Adrenal gland (tissue), 19 donors: ENCODE measurements at places on chromosomes 2 and 18.

DNA sequence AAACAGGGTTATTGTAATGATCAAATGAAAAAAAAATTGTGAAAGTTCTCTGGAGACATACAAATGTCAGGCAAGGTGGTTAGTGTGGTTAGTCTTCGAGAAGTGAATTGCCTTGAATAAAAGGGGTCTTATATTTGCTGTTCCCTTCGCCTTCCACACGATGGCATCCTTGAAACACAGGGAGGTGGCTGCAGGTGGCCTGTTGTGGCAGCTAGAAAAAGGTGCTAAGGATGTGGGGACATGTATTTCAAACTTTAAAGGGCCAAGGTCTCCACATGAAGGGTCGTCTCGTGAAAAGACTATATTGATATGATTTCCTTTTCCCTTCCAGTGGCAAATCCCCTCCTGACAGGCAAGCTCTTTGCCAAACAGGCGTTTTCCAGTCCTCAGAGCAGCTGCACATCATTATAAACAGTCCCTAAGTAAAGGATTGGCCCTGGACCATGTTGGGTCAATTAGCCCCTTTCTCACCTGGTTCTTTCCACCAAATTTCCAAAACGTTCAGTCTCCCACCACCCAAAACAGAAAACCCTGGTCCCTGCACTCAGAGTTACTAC, 68.5 kb downstream of the COPS8 start:
- DNase-seq, result no peak

DNA sequence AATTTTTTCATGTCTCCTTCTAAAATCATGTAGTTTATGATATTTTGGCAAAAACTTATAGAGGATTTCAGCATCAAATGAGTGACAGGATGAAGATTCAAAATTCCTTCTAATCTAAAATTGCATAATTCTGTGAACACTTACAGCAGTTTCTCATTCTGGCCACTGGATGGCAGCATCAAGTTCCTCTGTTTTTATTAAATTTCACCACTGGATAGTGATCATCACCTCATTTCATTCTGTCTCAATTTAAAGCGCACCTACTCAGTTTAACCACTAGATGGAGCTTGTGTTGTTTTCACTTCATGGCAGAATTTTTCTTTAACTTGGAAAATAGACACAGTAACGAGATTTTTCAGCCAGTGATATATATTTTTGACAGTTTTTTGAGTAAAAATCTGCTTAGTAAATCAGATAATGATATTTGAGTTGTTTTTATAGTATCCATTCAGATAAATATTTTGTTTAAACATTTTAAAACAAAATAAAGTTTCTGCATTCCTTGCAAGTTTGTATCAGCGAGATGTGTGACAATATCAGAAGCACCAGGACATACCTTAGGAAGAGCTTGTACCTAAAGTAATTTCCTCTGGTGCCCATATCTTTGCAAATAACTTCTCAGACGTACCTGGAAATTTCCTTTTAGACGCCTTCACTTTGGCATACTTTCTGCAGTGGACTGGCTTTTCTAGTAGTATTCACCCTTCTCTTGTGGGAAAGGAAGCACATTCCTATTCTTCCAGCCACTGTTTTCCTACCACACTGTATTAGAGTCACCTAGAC, 94.7 kb upstream of the ARHGAP15 start:
- DNase-seq, result peak; percentile 42

GRCh38 chr2:67616749-67617148, 219.6 kb downstream of the ETAA1 start:
- DNase-seq, result no peak

GRCh38 chr2:171630812-171631626, 56.2 kb upstream of the DYNC1I2 start:
- no peak for DNase-seq

DNA sequence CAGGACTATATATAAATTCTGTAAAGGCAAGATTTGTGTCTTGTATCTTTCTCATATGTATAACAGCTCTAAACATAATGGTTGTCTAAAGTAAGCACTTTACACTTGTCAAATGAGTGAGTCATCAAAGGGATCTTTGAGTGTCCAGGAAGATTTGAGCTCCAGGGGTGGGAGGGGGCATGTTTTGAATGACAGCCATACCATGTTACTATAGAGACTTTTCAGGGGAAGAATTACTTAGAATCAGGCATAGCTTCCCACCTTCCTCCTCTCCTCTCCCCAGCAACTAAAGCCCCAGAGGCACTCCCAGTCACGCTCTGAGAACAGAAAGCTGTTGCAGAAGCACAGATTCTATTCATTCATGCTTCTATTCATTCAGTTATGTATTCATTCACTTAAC, 65.8 kb upstream of the ALK start:
- DNase-seq, result no peak

DNA sequence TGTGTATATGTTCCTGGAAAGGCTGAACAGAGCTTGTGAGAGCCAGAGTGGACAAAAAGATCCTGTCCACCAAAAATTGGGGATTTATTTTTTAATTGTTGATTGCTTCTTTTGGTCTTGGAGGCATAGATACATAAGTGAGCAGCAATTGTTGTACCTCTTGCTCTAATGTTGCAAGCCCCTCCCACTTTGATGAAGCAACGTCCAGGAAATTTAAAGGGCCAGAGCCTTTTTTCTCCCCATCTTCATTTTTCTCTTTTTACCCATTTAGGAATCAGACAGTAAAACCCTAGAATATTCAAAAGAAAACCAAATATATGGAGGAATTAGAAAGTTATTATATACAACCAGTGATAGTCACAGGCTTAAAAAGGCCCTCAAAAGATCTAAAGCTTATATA, 871.8 kb upstream of the NRXN1 start:
- DNase-seq, result no peak

DNA sequence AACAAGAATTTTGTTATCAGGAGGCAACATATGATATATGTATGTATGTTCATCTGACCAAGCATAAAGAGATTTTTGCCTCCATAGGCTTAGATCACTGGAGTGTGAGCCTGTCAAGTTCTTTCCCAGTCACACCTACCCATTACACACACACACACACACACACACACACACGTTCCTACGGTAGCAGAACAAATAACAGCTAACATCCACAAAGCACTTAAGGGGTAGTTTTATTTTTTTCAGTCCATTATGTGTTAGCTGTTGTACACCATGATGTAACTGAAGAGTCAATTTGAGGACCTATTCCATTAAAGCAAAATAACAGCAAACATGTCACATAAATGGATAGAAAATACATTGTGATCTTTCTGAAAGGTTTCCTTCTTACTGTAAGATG, 39.5 kb downstream of the UGP2 start:
- no peak for DNase-seq

DNA sequence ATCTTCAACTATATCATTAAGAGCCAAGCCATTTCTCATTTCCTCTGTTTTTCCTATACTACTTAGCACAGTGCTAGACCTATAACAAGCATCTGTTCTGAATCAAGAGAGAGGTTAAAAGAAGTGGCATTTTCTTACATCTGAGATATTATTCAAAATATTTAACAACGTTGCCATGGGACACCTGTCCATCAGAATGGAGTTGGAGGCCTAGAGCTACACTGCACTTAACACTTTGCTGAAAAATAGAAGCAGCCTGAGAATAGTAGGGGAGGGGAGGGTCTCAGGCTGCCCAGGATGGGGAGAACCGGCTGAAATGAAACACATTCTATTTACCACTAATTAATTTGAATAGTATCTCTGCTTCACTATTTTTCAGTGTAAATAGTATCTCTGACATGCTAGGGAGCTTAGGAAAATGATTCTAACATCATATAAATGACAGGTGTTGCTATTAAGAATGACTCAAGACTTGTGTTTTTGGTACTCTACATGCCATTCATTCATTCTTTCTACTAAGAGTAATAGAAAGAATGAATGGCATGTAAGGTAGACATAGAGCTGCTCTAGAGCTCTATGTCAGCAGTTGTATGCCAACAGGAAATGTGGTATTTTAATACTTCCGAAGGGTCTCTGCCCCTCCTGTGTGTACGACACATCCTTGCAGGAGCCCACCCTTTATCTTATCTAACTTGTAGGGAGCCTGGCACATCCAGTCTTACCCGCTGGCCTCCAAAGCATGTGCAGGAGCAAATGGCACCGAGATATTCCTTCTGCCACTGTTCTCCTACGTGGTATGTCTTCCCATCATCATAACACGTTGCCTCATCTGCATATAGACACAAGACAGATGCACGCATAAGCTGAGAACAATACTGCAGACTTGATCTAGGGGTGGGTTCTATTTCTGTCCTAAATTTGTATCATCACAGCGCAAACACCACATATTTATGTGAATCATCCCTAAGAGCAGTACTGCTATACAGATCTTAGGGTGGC, 52.6 kb downstream of the ATIC start:
- DNase-seq, result no peak

- DNase-seq, result no peak
Measured at GRCh38 chr2:29450596-29451222, 335.5 kb downstream of the CLIP4 start.

DNA sequence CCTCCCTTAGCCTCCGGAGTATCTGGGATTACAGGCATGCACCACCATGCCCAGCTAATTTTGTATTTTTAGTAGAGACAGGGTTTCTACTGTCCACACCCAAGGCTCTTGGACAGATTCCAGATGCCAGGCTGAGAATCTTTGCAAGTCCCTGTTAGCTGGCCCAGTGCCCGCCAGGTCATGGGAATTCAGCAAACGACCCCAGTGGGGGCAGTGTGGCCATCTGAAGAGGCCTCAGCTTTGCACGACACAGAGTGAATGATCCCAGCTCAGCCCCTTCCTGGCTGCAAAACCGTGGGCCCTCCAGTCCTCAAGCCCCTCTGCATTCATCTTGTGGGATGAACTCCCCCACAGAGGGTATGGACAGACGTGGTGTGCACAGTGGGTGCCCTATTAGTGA, 179.5 kb upstream of the ID2 start:
- no peak for DNase-seq

GRCh38 chr18:78794071-78794430, 185.6 kb upstream of the SALL3 start:
- no peak for DNase-seq

- no peak for DNase-seq
Measured at GRCh38 chr2:29767606-29768335, 153.6 kb downstream of the ALK start.

- DNase-seq, result no peak
Measured at GRCh38 chr2:6723865-6724604, 141.7 kb downstream of the CMPK2 start.

DNA sequence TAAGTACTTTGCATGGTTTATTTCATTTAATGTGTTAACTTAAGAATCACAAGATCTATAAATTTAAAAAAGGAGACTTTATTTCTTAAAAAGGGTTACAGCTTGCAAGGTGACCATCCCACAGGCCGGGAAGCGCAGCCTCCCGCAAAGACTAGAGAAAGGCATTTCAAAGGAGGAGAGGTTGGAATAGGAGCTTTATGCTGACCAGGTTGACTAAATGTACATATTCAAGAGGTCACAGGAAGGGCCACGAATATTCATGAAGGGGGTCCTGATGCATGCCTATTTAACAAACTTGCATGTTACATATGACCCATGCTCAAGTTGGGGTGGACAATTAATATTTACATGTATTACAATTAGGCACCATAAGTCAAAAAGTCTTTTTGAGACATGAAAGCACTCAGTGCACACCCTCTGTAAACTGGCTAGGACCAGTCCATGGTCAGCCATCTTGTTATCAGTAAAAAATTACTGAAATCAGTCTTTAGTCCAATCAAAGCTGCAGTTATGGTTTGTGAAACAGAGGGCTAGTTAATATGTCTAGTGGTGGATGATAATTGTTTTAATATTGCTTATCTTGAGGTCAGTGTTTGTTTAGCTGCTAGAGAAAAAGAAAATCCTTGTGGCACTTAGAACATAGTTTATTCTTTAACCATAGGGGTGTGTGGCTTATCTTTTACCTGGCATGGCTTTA, 169.3 kb downstream of the KCNE4 start:
- no peak for DNase-seq

DNA sequence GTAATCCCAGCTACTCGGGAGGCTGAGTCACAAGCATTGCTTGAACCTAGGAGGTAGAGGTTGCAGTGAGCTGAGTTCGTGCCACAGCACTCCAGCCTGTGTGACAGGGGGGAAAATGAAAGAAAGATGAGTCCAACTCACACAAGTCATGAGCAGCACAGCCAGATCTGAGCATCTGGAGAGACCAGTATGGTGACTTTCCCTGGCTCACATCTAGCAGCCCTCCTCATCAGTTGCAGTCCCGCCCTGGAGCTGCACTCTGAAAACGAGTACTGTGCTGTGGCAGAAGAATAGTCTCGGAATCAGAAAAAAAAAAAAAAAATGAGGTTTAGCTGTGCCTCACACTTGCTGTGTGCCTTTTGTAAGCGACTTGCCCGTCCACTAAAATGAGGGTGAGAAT, 74.4 kb upstream of the TRIB2 start:
- DNase-seq, result no peak

GRCh38 chr2:240346753-240347372, 88.6 kb upstream of the GPC1 start:
- no peak for DNase-seq

- no peak for DNase-seq
Measured at GRCh38 chr2:32760628-32761027, 132.8 kb downstream of the TTC27 start.

DNA sequence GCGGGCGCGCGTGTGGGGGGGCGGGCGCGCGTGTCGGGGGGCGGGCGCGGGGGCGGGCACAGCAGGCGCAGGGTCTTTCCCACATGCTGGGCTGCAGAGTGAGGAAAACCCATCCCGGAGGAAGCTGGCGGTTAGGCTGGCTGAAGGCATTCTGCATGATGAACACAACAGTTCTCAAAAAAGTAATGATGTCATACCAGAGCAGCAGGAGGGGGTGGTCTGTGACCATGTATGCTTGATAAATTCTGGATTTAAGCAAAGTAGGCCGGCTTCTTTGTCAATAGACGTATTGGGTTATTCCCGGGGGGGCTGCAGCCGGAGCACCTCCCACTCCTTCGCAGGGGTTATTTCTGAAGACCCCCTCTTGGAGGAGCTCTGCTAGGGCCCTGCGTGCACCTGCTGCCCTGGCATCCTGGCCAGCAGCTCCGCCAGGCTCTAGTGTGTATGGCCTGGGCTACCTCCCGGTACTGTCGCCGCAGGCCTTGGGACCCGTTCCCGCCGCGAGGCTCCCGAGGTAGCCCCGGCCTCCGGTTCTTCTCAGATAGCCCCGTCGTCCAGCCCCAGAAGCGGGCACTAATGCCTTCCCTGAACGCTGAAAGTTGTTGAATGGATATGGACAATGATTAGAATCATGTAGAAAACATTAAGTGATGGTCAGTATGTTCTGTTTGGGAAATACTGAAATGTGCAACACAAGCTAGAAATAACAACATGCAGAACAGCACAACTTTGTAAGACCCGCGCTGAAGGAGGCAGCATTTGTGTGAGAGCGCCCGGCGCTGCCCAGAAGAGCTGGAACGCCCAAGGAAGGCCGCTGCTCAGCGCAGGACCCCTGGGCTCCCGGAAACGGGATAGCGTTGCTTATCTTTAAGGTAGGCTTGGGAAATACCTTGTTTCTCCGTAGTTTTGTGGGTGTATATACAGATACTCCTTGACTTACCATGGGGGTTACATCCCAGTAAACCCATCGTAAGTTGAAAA, 101.4 kb upstream of the RAB6C start:
- peak; percentile 28 for DNase-seq

DNA sequence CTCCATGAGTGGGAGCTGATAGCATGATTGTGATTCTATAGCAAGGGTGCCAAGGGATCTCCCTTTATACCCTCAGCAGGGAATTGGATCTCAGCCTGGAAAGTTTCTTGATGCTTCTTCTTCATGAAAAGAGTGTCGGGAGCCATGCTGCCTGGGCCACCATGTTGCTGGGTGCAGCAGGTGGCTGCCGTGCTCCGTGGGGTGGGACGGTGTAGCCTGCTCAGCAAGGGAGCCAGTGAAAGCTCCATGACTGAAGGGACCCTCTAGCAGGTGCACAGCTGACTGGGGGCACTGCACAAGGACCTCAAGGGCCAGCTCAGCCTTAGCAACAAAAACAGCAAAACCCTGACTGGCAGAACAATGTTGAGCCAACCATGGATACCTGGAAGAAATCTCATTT, 368.9 kb upstream of the HS6ST1 start:
- no peak for DNase-seq
